ENCODE measurements at places on chromosomes 5 and 9. TPM values are rescaled to one million over a fixed set of nuclear protein-coding genes. Genes with fewer than 3 reads are reported as not detected.

SLC6A3 gene
- total RNA-seq = 0.10 TPM

LCN9 gene
- not detected for total RNA-seq

LHX3 gene
- not detected for total RNA-seq

ARRDC1 gene
- 20.0 TPM for total RNA-seq

PDE4D gene
- total RNA-seq = 189 TPM

ORM1 gene
- not detected for total RNA-seq

ANKRD34B gene
- not detected for total RNA-seq

BARHL1 gene
- not detected for total RNA-seq

AQP3 gene
- 143 TPM for total RNA-seq

KLHL3 gene
- total RNA-seq = 15.5 TPM

MRPS30 gene
- 112 TPM for total RNA-seq

ACER2 gene
- total RNA-seq = 1.7 TPM

HACD4 gene
- 5.8 TPM for total RNA-seq

OR13D1 gene
- total RNA-seq = not detected

SPATA31D3 gene
- not detected for total RNA-seq

CYLC2 gene
- total RNA-seq = not detected

C1QTNF2 gene
- 27.8 TPM for total RNA-seq

STX17 gene
- 42.3 TPM for total RNA-seq

PHYHD1 gene
- total RNA-seq = 26.0 TPM

PCDHB10 gene
- total RNA-seq = 6.1 TPM

OLFM1 gene
- 10.7 TPM for total RNA-seq

LCN10 gene
- not detected for total RNA-seq

FOXI1 gene
- total RNA-seq = not detected

FGF1 gene
- total RNA-seq = 8.7 TPM

NR3C1 gene
- total RNA-seq = 156 TPM

RAPGEF6 gene
- total RNA-seq = 66.5 TPM

SREK1IP1 gene
- 19.1 TPM for total RNA-seq
